ENCODE measurements at places on chromosomes 5 and 9.

- DNase-seq = no peak
These were observed 16.8 kb downstream of the CTXN3 start for GRCh38 chr5:127665641-127666040.

DNA sequence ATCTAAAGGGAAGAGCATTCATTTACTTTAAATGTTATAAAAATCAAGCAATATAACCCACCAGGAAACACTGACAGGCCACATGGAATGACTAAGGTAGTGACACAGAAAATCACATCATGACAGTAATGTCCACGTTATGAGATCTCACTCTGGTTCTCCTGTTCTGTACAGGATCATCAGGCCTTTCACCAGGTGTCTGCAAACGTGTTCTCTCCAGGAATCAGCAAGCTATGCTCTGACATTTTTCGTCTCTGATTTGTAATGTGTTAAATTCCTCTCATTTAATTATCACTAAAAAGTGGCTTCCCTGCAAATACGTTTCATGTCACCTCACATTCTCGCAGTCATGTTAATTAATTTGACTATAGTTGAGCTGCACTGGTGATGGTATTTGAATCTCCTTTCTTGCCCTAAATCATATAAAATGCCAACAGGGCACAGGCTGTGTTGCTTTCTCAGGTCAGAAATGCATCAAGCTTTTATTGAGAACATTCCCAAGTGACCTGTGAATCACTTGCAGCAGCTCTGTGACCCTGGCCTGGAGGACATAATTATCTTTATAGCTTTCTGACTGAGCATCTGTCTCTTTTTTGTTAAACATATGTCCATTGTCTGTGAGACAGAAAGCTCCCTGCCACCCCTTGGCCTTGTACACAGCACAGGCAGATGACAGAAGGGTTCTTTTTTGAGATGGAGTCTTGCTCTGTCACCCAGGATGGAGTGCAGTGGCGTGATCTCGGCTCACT lies 196.2 kb downstream of the DIRAS2 start:
- no peak for DNase-seq

- DNase-seq = no peak
These were observed 397.6 kb upstream of the IRX1 start for GRCh38 chr5:3198074-3198449.

DNA sequence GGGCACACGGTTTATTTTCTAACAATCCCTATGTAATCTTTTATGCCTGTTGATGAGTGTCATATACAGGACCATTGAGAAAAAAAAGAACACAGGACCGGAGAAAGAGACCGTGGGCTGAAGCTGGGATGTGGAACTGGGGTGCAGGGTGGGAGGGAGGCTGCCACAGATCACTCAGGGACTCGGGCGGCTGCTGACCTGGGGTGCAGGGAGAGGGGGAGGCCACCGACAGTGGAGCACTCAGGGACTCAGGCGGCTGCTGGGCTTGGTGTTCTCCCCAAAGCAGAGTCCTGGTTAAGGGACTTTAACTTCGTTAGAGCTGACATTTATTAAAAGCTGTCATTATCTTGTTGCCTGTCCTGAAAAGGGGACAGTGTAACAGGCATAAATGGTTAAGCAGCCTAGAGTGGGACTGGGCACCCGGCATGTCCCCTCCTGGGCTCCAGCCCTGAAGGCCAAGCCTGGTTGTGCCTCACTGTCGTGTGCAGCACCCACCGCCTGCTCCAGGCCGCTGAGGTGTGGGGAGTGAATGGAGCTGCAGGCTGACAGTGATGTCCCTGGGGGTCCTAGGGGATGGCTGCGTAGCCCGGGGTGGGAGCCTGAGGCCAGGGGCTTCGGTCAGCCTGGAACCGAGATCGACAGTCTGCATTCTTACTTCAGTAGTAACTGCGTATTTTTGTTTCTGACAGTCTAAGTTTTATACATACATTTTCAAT lies 14.0 kb downstream of the NDUFS6 start:
- no peak for DNase-seq

DNA sequence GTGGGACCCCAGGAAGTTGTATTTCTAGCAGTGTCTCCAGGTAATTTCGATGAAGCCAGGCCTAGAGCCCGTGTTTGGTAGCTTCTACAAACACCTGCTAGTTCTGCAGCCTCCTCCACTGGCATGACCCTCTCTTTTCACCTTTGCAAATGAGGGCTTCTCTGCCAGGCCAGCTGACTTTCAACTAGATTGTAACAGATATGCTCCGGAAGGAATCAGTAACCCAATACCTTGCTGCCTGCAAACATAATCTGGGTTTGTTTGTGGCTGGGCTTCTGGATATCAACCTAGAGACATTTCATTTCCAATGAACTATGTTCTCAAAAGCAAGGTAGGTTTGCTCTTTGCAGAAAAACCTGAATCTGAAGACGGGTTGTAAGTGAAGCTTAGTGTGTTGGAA lies 354.8 kb downstream of the DMRT2 start:
- no peak for DNase-seq

GRCh38 chr5:26645659-26646058 lies 392.7 kb downstream of the CDH9 start:
- no peak for DNase-seq

GRCh38 chr5:73922224-73922623 lies 296.2 kb downstream of the ARHGEF28 start:
- no peak for DNase-seq

DNA sequence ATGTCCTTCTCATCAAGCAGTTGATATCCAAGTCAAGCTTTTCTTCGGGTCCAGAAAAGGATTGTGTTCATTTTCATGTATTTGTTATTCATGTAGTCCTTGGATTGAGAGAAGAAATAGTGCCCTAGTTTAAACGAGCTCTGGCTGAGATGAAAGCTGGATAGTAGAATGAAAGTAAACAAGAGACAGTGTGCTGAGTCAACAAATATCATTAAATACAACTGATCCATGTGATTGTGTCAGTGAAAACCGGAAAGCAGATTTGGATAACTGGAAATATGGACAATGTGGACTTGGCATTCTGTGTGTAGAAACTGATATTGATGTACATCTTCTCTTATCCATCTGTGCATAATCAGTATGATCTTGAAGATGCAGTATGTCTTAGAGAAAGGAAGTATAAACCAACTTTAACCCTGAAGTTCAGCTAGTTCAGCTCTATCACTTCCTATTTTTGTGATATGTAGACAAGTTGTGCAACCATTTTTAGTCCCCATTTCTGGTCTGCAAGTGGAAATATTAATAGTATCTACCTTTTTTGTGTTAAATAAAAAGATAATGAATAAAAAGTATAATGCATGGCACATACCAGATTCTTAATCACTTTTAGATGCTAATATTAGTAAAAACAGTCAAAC lies 4.4 kb downstream of the MUSK start:
- DNase-seq = no peak

DNA sequence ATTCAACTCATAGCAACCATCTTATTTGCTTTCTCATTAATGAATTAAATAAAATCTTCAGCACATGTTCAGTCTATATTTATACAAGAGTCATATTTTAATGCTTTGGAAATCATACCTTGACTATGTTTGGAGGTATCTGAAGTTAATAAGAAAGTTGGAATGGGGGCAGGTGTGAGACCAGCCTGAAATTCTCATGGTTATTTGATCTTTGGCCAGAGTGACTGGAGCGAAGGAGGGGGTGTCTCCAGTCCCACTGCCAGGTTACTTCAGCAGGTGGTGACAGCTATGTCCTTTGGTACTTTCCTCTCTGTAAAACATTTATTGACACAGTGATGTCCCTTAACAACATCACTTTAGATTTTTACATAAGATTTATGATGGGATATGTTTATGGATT lies 318.1 kb upstream of the SGCD start:
- no peak for DNase-seq

DNA sequence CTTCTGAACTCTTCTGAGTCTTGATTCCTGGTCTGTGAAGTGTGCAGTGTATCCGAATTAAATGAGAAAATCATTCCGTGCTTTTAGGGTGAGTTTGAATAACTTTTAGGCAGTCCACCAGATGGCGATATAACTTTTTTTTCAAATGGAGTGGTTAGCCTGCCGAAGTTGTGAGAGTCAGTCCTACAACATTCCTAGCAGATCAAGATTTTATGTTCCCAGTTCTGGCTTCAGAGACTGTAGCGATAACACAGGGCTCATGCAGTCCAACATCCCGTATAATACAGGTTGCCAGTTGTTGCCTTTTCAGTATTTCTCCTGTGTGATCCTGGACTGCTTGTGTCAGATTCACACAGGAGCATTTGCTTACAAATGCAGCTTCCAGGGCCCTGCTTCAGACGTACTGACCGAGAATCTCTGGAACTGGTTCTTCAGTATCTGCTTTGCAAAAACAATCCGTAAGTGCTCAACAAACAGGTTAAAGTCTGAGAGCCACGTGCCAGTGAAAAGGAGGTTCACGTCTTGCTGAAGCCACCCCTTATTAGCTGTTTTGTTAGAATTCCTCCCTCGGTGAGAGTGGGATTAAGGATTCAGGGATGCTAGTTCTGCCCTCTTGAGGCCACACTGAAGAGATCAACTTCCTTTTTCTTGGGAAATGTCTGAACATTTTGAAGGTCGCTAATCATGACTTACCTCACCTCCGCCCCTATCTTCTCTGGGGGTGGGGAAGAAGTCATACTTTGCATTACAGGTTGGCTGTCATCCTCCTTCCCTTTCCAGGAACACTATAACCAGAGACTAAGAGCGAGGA lies 22.8 kb downstream of the SMIM3 start:
- no peak for DNase-seq

- no peak for DNase-seq
These were observed 11.6 kb downstream of the PSIP1 start for GRCh38 chr9:15499139-15499538.

- no peak for DNase-seq
These were observed 74.7 kb downstream of the AOPEP start for GRCh38 chr9:94801234-94801633.

DNA sequence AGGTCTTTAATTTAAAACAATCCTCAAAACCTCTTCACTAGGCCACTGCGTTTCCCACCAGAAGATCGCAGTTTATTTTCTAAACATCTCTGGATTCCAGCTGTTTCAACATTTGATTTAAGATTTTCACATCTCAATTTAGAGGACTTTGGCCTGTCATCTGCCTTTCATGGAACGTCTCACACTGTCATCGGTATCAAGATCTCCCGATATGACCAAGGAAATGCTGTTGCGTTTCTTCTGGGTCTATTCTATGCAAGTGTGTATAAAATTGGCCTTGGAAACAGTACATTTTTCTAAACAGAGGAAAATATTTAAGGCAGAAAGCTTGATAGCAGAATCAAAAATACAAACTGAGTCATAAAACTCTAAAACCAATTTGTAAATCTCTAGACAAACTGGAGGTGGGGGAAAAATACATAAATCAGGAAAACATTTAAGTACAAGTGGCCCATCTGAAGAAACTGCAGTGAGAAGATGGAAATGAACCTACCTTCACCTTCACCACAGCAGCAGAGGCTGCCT lies 53.6 kb upstream of the SIMC1 start:
- no peak for DNase-seq

DNA sequence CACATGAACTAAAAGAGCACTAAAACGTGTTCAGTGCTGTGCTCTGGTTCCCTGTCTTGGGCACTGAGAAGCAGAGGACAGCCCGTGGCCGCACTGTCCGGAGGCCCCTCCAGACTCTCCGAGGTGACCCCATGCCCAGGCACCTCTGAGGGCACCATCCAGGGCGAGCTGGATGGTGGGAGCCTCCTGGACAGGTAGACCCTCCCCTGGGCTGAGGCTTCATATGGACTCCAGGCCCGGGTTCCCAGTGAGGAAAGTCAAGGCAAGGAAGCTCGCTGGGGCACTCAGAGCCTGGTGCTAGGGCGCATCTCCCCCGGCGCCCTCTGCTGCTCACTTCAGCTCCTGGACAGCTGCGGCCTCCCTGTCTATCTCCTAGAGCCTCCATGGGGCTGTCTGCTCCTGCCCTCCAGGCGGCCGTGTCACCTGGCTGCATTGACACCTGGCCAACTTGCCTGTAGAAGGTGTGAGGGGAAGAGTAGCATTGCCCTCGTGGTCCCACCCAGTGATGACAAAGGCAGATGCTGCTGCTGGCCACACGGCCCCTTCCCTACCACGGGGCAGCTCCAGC lies 178.2 kb upstream of the IRX1 start:
- DNase-seq = no peak

- DNase-seq = no peak
These were observed 2.2 kb downstream of the ADAMTS6 start for GRCh38 chr5:65479527-65479926.

DNA sequence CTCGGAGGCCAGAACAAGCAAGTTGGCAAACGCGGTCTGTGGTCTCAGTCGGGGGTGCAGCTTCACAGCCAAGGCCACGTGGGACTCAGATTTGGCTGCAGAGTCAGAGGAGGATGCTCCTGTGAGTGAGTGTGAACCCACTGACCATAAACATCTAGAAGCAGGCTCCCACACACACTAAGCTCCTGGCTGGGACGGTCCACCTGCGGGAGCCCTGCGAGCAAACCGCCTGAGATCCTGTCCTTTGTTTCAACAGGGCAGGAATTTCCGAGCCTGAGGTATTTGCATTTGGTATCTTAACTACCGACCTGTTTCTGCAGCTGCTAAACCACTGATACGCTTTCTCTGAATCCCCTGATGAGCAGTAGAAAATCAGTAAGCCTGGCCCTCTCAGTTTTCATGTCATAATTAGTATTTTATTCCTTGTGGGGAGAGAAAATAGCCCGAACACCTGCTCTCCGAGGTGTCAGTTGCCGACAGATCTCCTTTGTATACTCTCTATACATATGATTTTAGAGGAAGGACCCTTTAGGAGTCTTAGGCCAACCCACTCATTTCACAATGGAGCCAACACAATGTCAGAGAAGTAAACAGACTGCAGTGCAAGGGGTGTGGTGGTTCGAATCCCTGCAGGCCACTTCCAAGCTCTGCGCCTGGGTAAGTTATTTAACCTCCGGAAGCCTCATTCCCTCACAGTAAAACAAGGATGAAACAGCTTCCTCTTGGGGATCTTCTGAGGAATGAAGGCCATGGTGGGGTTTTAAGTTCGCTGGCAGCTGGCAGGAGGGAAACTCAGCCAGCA lies 40.9 kb upstream of the PWWP2A start:
- no peak for DNase-seq

- DNase-seq = no peak
These were observed 215.2 kb upstream of the ELAVL2 start for GRCh38 chr9:24041160-24041690.

- no peak for DNase-seq
These were observed 574.1 kb downstream of the PSAT1 start for GRCh38 chr9:78871086-78871451.

DNA sequence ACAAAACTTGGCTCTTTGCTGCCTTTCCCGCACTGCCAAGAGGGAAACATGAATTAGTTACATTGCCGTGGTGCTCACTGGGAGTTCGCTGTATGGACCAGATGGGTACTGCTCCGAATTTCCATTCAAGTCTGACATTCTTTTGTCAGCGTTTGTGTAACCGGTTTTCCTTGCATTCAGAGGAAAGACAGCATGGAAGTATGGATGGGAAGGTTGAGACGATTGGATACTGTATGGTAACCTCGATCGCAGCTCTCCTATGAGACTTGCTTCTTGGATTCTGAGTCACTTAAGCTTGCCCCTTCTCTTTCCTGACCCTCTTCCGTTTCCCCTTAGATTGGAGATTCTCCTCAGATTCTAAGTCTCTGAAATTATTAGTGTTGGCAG lies 625 bp upstream of the UBLCP1 start:
- no peak for DNase-seq

GRCh38 chr9:81558091-81558830 lies 131.1 kb downstream of the TLE1 start:
- DNase-seq = no peak

GRCh38 chr9:16964228-16964627 lies 93.8 kb upstream of the BNC2 start:
- no peak for DNase-seq

- no peak for DNase-seq
These were observed 608.6 kb upstream of the DAB2 start for GRCh38 chr5:40033411-40033810.

All from NK-92 treated with Interleukin-12 subunit alpha and Interleukin-12 subunit beta, amount 100 ng/mL, for 24 hours (cell line).